Esophagus muscularis mucosa (tissue), 4 donors: ENCODE measurements at places on chromosomes 7 and 10. TPM values are rescaled to one million over a fixed set of nuclear protein-coding genes. Genes with fewer than 3 reads are reported as not detected.

GRCh38 chr7:56291-56913 is 136.0 kb upstream of the FAM20C start:
- no peak for DNase-seq

The CLEC5A gene
- total RNA-seq: 0.32 TPM

The IFRD1 gene
- 45.7 TPM for total RNA-seq

DNA sequence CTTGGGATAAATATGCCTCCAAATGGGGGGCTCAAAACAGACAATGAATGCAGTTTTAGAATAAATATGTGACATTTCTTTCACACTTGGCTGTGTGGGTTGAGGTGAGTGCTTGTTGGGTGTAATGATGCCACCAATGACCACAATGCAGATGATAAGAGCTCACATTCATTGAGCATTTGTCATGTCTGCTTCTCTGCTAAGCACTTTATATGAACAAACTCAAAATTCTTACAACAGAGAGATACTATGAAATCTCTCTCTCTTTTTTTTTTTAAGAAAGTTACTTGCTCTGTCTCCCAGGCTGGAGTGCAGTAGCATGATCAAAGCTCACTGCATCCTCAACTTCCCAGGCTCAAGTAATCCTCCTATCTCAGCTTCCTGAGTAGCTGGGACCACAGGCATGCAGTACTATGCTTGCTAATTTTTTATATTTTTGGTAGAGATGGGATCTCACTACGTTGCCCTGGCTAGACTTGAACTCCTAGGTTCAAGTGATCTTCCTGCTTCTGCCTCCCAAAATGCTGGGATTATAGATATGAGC is 185.4 kb downstream of the JCAD start:
- no peak for DNase-seq

DNA sequence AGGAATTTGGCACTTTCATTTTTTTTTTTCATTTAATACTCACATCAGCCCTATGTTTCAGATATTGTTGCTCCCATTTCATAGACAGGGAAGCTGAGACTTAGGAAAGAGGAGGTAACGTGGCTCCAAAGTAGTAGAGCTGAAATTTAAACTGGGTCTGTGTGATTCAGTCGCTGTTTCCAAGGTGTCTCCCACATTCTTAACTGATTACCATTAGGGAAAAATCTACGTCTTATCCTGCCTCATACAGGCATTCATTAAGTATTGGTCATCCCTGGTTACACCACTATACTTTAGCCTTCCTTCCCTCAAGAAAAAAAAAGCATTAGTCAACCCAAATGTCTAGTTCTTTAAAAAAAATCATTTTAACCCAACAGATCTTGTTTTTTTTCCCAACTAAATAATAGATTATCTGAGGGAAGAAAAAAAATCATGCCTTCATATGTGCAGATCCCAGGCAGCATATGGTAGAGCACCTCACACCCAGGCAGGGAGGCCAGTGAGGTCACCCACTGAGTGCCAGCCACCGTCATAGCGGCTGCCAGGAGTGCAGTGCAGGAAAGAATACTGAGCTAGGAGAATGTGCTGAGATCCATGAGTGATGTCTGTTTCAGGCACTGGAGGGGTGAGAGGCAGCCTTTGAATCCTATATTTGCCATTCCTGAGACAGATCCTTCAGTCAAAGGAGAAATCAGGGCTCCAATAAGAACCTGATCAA is 59.0 kb upstream of the SORCS3 start:
- DNase-seq: no peak

GRCh38 chr10:47389619-47390018 is 5.5 kb upstream of the ZNF488 start:
- DNase-seq: no peak

The PTPN20 gene
- 2.3 TPM for total RNA-seq

GRCh38 chr10:81820418-81820817 is 54.6 kb upstream of the NRG3 start:
- DNase-seq: no peak

GRCh38 chr7:73615886-73616285 is 8.4 kb downstream of the MLXIPL start:
- DNase-seq: no peak

The KEL gene
- 0.23 TPM for total RNA-seq

- DNase-seq: no peak
These were observed 232.1 kb upstream of the SEMA3C start for GRCh38 chr7:81150951-81151361.

The TRIM74 gene
- not detected for total RNA-seq

The PTPRN2 gene
- 2.1 TPM for total RNA-seq

GRCh38 chr10:128712661-128713400 is 586.6 kb upstream of the MKI67 start:
- no peak for DNase-seq

The LRRC61 gene
- 14.8 TPM for total RNA-seq

GRCh38 chr7:77699056-77699455 is 2.8 kb downstream of the RSBN1L start:
- no peak for DNase-seq

DNA sequence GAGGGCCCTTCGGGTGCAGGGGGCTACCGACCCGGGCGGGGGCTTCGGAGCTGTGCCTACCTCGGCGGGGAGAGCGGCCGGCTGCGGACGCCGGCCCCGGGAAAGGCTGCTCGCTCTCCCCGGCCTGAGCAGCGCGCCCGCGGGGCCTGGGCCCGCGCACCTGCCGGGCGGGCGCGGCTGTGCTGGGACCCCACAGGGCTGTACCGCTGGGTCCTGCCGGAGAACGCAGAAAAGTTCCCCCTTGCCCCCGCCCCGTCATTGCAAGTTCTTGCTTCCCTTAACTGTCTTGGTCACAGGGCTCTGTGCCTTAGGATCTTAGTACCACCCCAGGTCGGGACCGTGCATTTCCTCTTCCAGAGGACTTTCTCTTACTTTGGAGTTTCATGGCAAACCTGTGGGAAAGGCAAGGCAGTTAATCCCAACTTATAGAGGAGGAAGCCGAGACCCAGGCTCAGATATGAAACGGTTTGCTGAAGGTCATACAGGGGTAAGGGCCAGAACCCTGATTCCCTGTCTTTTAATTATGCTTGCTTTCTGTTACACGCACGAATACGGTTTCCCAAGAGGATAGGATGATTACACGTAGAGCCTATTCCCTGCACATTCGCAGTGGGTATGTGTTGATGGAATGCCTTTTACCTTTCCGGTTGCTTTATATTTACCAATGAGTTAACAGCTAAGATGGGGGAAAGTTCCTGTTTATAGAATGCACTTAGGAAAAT is 652 bp downstream of the PCGF5 start:
- DNase-seq: no peak
